Activated CD4-positive, alpha-beta T cell treated with anti-CD3 and anti-CD28 coated beads, Interleukin-2, amount 50 U/mL, for 1 hour (primary cell): ENCODE measurements at places on chromosomes 5 and 9.

- DNase-seq, result no peak
Observed at GRCh38 chr5:61840361-61840760, 465.6 kb upstream of the KIF2A start.

DNA sequence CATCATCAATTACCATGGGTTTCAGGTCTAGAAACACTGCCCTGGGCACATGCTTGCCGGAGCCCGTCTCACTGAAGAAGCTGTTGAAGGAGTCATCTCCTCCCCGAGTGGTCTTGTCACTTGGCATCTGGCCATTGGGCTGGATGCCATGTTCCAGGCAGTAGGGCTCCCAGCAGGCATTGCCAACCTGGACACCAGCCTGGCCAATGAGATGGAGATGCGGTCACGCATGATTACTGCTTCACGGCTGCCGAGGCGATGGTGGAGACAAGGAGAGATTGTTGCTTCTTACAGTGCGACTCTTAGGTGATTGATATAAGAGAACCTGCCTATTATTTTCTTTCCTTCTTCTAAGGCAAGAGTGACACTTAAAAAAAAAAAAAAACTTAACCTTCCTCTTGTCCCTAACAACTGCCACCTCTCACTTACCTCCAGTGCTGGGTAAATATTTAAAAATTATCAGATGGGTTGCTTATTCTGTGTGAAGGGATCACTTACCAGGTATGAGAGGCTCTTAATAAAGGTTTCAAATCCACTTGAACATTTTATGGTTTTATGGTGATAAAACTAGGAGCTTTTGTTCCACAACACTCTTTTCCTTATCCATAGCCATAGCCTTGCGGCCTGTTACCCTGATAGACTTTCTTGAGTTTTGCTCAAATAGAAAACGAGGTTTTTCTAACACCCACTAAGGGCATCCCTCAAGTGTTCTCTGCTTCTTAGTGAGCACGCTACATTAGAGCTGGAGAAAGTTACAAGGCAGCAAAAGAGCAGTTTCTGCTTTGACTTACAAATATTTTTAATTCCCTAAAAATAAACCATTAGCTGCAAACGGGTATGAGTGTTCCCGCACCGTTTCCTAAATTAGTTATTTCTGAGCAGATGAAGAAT, 41.2 kb downstream of the NIM1K start:
- no peak for DNase-seq

- no peak for DNase-seq
Observed at GRCh38 chr5:36452424-36453006, 150.8 kb upstream of the RANBP3L start.

DNA sequence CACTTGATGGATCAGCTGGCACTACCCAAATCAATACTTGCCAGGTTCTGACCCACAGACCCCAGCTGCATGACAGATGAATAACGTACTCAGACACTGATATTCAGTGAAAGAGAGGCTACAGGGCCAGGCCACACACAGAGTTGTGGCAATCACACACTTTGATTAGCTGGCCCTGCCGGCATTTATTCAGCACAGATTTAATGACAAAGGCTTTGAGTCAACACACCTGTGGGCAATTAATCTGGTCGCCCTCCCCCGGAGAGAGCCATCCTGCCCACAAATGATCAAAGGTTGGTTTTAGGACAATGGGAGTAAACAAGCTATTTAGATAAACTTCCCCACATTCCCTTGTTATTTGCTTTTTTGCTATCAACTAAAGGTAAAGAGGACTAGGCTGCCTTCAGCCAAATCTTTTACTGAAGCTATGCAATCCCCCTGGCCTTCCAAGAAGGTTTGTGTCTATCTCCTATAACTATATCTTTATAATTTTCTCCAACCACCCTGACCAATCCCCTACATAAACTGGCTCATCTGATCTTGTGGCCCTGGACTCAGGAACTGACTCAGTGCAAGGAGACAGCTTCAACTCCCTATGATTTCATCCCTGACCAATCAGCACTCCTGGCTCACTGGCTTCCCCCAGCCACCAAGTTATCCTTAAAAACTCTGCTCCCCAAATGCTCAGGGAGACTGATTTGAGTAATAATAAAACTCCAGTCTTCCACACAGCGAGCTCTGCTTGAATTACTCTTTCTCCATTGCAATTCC, 12.7 kb upstream of the TRIM32 start:
- no peak for DNase-seq

DNA sequence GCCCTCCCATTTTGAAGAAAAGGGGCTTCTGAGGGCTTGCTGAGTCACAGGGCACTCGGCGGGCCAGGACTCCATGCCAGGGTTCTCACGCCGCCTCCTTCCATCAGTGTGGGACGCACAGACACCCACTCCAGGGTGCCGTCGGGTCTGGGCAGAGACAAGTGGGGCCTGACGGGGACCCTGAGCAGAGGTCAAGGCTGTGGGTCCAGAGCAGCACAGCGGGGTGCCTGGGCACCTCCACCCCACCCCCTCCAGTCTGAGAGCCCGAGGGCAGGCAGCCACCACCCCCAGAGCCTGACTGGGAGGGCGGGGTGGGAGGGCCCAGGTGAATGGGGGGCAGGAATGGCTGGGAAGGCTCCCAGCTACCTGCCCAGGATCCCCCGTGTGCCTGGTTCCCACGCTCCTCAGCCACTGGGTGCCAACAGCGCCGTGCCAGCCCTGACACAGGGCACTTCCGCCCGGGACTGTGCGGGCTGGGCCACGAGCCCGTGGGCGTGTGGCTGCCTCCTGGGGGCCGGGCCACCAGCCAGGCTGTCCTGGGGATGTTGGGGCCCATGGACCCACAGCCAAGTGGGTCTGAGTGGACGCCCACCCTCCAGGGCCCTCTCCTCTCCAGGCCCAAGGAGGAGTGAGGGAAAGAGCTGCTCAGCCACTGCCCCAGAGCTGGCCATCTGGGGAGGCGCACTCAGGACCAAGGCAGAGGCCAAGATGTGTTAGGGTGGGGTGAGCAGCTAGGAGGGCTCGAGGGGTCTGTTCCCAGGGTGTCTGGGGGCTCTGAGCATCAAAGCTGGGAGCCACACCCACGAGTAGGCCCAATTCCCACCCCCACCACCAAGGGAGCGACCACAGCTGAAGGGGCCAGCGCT, 10.1 kb upstream of the NRARP start:
- no peak for DNase-seq

DNA sequence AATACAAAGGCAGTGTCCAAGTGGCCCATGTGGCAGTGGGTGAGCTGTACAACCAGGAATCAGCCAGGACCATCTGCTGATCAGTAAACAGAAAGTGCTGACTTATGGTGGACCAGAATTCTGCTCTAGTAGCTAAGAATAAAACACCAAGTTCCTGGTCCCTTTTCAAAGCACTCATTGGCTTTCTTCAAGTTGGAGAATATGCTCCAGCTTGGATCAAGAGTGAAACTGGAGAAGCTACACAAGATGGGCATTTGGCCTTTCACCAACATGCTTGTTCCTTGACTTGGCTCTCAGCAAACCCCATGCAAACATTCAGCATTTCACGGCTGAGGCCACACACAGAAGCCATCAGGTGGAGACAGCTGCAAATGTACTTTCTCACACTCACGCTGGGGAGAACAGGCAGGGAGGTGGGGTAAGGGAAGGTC, 32.1 kb downstream of the MARCHF3 start:
- no peak for DNase-seq

DNA sequence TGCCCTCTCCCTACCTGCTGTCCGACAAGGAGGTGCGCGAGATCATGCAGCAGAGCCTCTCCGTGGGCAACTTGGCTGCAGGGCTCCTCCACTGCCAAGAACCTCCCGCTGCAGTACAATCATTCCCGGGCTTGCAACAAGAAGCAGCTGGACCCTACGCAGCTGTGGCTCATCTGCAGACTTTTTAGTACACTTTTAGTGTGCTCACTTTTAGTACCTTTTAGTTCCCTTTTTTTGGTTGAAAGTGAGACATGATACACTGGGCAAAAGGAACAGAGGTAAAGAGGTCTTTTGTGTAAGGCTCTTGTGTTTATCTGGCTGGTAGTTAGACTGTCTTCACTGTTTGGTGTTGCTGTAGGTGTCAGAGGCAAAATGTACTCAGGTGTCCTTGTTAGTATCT, 58.1 kb upstream of the SPTLC1 start:
- no peak for DNase-seq

DNA sequence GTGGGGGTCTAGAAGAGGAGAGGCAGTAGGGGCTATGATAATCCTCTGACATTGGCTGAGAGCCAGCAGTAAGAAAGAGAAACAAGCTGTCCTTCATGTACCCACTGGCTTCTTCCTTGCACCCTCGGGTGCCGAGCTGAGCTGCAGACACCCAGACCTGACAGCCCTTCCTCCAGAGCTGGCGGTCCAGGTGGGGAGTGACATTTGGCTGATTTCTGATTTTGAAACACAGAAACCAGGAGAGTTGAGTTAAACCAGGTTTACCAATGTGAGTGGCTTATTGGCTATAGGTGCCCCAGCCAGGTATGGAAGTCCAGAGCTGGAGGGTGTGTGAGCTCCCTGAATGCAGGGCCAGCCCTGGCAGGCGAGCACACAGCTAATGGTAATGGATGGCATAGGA, 59.2 kb downstream of the GADD45G start:
- DNase-seq, result no peak

DNA sequence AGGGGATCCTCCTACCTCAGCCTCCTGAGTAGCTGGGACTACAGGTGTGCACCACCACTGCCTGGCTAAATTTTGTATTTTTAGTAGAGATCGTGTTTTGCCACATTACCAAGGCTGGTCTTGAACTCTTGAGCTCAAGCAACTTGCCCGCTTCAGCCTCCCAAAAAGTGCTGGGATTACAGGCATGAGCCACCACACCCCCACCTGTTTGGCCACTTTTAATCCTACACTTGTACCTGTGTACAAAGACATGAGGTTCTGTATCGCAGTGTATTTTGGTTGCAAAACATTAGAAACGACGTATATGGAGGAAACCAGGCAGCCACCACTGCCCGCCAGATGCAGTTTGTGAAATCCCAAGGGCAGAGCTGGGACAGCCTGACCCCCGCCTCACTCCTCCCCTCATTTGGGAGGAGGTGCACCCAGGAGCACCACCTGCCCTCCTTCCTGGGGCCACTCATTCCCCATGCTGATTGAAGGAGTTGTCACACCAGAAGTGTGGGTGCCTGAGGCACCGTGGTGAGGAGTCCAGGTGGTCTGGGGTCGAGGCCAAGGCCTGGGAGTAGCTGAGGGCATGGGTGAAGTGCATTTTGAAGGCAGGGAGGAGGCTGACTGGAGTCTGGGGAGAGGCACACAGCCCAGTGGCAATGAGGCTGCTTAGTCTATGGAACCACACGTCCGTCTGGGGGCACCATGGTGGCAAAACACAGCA, 39.3 kb upstream of the OLFM1 start:
- DNase-seq, result no peak

GRCh38 chr5:103469288-103470040, 93.1 kb downstream of the NUDT12 start:
- DNase-seq, result no peak

DNA sequence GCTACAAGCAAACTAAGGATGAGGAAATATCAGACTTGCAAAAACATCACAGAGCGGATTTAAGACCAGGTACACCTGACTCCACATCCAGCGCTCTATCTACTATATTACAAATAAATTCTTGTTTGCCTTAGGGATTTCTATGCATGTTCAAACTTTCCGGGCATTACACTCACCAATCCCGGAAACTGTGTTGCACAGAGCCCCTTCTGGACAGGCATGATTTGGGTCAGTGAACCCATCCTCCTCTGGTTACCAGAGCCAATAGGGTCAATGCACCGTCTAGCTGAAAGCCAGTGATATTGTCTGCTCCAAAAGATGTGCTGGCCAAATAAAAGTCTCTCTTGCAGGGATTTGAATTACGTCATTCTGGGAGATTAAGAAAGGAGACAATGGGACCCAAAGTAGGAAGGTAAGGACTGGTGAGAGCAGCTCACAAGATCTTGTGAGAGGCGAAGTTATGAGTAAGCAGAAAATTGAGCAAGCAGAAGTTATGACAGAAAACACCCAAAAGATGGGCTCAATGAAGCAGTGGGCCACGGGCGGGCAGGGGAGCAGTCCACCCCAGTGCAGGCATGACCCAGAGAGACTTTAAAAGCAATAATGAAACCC, 155.8 kb upstream of the RAI14 start:
- DNase-seq, result no peak

GRCh38 chr5:59843511-59844213, 49.9 kb downstream of the PDE4D start:
- DNase-seq, result no peak

GRCh38 chr5:77452351-77452750, 39.8 kb downstream of the WDR41 start:
- DNase-seq, result no peak

DNA sequence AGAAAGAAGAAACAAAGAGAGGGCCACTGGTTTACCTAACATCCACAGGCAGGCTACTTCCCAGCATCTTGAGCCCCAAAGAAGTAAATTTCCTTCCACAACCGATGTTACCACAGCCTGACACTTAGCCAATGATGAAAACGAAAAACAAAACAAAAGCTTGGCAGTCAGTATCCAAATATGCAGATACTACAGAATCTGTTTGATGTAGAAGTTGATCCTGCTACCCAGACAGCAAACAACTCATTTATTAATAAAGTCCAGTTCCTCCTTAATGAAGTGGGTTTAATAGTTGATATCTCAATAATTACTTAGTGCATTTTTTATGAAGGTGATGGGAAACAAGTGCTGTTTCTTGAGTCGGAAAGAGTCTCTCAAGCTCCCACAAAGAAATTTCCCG, 67.1 kb upstream of the GABRP start:
- DNase-seq, result no peak

GRCh38 chr5:125176005-125176390, 429.6 kb upstream of the ZNF608 start:
- no peak for DNase-seq

- no peak for DNase-seq
Observed at GRCh38 chr5:6593148-6594016, 39.5 kb downstream of the NSUN2 start.

DNA sequence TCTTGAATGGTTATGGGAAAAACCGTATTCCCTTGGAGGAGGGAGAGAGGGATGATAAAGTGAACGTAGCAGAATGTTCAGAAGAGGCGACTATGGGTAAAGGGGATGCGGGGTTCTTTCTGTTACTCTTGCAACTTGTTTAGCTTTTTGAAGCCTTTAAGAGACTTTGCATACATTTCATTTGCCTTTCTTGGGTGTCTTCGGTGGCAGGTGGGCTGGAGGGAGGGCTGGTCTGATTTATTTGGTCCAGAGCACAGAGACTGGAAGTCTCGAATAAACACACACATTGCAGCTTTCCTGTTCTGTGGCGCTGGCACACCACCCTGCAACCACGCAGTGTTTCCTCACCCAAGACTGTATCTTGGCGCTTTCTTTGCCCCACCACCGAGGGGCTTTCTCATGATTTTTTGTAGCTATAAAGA, 23.2 kb downstream of the TTF1 start:
- DNase-seq, result no peak

DNA sequence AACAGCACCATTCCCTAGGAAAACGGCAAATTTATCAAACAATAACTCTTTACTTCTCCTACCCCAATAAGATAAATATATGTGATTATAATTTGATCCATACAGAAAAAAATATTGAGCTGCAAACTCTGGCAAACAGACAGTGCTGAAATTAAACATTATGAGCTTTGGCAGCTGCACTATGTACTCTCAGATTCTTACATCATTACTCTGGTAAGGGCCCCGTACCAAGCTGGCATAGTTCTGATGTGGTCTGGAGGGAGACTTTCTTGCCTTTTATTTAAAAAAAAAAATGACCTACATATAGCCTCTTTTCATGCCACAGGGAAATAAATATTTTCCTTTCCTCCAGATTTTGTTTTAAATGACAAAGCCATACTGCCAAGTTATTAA, 95.0 kb downstream of the NR6A1 start:
- no peak for DNase-seq
